Stimulated activated CD4-positive, alpha-beta T cell treated with anti-CD3 and anti-CD28 coated beads, Interleukin-12 subunit alpha, Interleukin-12 subunit beta, amount 100 ng/mL, for 24 hours (primary cell): ENCODE measurements at places on chromosomes 12 and 14.

DNA sequence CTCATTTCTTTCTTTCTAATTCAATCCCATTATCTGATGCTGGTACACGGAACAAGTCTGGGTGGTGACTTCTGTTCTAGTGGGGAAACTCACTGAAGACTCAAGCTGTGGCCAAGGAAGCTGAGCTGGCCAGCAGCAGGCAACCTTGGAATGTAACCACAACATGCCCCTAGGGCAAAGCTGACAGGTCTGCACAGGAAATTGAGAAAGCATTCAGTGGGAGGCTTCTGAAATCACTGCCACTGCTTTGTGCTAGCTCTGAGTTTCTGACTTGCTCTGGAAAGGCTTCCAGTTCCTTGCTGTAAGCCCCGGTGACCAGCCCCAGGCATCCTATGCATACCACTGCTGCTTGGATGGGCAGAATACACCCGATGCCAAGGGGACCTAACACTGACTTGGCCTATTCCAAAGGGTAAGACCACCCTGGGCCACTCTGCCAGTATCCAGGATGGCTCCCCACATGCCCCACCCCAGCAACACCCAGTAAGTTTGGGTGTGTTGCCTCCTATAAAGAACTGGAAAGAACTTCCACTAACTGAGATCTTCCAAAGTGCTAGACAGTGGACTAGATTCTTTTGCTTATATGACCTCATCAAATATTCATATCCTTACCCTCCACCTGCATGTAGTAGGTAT lies 84.5 kb upstream of the CDKN3 start:
- DNase-seq: no peak

- no peak for DNase-seq
Observed at GRCh38 chr12:101051151-101051550, 158.9 kb downstream of the SLC5A8 start.

DNA sequence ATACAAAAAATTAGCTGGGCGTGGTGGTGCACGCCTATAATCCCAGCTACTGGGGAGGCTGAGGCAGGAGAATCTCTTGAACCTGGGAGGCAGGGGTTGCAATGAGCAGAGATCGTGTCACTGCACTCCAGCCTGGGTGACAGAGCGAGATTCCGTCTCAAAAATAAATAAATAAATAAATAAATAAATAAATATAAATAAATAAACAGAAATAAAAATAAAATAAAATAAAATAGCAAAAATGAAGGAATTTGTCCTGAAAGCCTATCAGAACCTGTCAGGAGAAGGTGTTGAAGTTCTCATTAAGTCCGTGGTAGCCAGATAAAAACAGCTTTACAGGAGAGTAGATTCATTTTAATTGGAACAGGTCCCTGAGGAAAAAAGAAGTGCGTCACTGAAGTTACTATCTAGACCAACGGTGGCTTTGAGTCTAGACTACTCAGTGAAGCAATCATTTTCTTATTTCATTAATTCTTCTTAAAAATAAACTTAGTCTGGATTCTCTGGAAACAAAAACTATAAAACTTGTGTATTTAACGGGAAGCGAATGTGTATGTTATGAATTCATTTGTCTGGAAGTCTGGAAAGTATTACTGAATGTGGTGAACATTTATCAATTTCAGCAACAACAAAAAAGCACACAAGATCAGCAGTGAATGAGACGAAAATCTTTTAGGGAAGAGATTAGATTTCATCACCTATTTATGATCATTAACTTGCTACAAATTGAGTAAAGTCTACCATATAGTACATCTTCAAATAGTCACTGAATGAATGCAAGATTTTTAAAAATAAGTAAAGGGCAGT lies 248.5 kb upstream of the PDE3A start:
- no peak for DNase-seq

- DNase-seq: no peak
Observed at GRCh38 chr12:31887109-31887811, 72.0 kb upstream of the RESF1 start.

- no peak for DNase-seq
Observed at GRCh38 chr14:35222324-35222723, 69.9 kb upstream of the PSMA6 start.

- DNase-seq: no peak
Observed at GRCh38 chr14:97217111-97217885, 420.1 kb downstream of the VRK1 start.

DNA sequence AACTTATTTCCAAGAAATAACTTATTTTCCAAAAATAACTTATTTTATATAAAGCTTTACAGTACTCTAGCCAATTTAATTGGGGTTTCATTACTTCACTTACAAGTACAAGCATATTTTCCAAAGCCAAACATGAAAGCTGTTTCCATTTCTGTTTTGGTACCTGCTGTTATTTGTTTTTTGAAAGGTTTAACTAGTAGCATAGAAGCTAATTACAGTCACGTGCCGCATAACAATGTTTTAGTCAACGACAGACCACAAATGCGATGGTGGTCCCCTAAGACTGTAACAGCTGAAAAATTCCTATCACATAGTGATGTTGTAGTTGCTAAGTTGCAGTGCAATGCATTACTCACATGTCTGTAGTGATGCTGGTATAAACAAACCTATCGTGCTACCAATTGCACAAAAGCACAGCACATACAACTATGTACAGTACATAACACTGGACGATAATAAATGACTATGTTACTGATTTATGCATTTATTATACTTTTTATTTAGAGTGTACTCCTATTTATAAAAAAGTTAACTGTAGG lies 21.7 kb downstream of the PTPN21 start:
- DNase-seq: no peak

- DNase-seq: no peak
Observed at GRCh38 chr12:503111-503761, 43.5 kb downstream of the B4GALNT3 start.

GRCh38 chr12:50100561-50100960 lies 3.2 kb upstream of the GPD1 start:
- no peak for DNase-seq

- no peak for DNase-seq
Observed at GRCh38 chr14:61480704-61481285, 159.4 kb downstream of the PRKCH start.

- no peak for DNase-seq
Observed at GRCh38 chr12:114696443-114697242, 12.7 kb upstream of the TBX3 start.

DNA sequence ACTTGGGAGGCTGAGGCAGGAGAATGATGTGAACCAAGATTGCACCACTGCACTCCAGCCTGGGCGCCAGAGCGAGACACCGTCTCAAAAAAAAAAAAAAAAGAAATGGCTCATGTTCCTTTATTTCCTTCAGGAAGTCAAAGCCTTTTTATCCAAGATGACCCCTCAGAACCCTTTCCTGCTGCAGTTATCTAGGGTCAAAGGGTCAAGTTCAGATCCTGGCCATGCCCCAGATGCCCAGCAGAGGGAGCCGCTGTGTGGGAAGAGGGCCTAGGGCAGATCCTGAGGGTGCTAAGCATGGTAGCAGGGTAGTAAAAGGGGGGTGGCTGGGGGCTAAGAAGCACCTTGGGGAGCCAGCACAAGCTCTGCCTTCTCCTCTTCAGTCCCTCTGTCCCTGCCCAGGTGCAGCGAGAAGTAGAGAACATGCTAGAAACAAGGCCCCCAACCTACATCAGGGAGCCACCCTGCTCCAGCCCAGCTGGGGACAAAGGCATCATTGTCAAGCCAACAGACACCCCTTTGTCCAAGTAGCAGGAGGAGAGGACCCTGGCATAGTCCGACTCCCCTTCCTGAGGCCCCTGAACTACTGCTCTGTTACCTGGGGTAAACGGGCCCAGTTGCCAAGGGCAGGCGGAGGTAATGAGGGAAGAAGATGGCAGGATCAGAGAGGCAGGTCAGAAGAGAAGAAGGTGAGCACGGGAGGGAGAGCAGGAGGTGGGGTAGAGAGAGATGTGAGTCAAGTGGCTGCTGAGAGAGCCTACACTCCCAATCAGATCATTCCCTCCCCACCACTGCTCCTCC lies 6.5 kb downstream of the NFE2 start:
- DNase-seq: no peak

DNA sequence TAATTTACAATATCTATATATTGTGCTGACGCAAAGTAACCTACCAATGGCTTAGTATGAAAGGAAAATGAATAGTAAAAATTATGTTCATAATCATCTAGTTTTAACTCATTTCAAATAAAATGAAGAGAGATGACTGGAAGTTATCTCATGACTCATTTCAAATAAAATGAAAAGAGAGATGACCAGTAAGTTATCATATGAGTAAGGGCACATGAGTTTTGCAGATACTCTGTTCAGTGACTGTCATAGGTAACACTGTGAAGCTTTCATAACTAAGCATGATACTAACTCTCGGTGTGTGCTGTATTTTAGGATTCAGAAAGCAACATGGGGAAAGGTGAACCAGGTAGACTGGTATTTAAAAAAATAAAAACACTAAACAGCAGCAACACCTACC lies 364.5 kb upstream of the DIO2 start:
- DNase-seq: no peak

- no peak for DNase-seq
Observed at GRCh38 chr14:92519246-92520101, 5.9 kb downstream of the RIN3 start.

GRCh38 chr14:43005807-43006206 lies 1399.1 kb downstream of the LRFN5 start:
- no peak for DNase-seq

DNA sequence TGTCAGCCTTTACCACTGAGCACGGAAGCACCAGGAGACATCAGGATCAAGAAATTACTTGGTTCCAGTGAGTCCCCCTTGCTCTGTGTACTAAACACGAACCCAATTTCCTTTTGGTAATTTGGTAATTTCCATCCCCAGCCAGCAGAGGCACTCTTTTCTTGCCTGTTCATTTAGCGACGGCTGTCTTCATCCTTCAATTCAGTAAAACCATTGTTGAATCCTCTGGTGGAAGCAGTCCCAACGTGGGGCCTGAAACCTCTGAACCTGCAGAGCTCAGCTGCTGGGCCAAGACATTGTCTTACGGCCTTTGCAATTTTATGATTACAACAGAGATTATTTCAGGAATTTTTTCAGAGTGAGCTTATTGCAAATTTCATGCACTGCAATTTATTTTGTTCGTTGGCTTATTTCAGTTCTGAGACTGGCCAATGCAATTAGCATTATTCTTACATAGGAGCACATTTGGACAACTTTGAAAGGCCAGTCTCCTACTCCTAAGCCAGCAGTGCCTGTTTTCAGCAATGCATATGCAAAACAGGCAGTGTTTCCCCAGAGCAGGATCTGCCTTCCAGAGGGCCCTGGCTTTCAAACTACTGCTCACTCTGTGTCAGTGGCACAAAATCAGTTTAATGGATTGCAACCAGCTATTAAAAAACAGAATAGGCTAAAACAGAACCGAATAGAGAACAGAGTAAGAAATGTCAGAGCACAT lies 372.9 kb upstream of the TMEM132C start:
- DNase-seq: no peak

- no peak for DNase-seq
Observed at GRCh38 chr12:111211910-111212757, 156.8 kb downstream of the PHETA1 start.

DNA sequence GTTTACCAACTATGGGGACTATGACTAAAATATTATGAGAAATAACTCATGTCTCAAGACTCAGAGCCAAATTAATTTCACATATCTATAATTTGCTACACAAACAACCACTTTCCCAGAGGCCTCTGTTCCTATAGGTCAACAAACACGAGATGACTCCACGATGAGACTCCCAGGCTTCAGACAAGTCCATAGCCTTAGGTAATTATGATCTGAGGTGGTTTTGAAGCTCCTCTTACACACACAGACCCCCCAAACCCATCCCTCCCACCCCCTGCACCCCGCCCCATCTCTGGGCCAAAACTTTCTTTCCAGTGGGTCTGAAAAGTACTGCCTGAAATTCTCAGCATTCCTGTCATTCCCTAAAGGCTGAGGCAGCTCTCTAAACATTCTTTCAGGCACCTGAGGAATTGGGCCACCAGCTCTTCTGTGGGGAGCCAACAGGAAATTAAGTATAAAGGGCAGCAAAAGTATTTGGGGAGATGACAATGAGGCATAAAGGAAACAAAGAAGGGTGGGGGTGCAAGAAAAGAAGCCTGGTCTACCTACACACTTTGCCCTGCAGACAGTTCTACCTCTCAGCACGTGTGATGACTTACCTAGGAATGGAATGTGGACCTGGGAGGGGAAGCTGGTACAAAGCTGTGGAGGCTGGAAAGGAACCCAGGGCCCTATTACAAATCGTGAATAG lies 143.6 kb downstream of the PAWR start:
- DNase-seq: no peak

DNA sequence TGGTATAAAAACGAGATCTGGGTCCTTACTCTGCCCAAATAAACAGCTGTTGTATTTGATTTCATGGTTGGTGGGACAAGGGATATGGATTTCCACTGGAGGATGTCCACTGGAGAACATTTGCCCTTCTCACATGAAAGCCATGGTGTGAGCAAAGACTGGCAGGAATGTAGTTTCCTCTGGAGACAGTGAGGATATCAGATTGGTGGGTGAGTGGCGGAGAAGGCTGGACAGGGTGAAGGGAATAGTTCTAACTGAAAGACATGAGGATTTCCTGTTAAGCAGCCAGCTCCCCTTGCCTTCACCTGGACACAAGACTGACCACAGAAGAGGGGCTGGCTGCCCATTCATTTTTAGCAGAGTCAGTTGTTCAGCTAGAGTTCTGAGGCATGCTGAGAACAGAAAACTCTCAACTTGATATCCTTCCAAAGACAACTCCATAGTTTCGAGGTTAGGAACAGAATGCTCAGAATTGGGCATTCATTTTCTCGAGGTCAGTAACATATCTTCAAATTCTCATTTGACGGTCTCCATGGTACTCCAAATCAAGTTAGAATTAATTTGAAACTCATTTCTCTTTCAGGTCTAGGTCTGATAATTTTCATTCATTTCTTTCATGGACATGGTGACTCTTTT lies 365.7 kb downstream of the LRIG3 start:
- no peak for DNase-seq
